Natural killer cell (primary cell): ENCODE measurements at places on chromosomes 7 and 10. TPM values are rescaled to one million over a fixed set of nuclear protein-coding genes. Genes with fewer than 3 reads are reported as not detected.

DNA sequence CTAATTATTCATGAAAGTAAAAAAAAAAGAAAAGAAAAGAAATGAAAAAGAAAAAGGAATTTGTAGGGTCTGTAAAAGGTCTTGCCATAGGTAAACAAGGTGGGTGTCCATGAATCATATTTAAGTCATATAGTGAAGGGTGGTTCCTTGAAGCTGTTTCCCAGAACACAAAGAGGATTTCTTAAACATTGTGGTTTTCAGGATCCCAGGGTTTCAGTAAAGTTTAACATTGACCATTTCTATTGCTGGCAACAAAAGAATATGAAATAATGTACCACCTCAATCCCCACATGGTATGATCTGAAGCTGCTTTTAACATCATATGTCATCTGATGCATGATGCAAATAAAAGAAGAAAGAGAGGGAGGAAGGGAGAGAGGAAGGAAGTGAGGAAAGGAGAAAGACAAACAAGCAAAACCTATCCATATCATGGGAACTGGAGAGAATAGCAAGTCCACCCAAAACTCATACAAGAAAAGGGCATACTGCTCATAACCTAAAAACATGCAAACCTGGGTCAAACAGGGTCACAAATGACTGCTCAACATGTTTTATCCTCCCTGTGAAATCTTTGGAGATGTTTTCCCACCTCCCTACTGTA lies 663.5 kb downstream of the SORCS1 start:
- DNase-seq = no peak

GRCh38 chr7:65731562-65732035 lies 141.3 kb upstream of the VKORC1L1 start:
- peak; percentile 27 for DNase-seq

Gene RBM33
- total RNA-seq = 182 TPM

Gene ANKRD1
- total RNA-seq = not detected

Gene ABCC2
- total RNA-seq = 1.3 TPM

DNA sequence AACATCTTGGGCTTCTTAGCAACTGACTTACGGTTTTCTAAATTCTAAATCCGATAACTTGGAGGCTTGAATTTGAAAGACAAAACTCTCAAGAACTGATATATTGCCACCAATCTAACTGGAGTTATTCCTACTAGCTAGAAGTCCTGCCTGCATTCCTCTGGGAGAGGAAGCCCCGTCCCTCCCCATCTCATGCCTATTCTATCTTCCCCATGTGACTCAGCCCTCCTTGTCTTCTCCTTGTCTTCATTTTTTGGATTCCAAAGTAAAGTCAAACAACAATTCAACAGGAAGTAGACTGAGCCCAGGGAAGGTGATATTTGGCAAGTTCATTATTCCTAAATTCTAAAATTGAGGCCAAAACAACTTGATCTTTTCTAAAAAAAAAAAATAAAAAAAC lies 587.7 kb downstream of the KCNMA1 start:
- DNase-seq = no peak

DNA sequence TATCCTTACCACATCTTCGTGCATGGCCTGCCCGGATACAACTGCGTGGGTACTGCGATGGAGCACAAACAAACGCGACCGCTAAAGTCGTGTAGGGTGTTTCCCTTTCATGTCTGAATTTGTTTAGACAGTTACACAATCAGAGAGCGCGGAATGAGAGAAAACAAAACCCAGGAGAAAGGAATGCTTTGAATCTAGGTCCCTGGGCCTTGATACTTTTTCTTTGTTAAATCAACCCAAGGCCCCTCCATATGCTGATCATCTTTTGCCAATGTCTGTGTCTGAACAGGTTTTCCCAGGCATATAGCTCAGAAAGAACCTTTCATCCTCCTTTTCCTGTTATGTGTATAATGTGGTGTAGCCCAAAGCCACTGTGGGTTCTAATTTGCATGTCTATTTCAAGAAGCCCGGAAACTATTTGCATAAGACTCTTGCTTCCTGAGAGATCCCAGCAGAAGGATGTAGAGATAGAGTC lies 145.8 kb downstream of the FRMD4A start:
- peak; percentile 86 for DNase-seq

Gene LIPK
- total RNA-seq = not detected

DNA sequence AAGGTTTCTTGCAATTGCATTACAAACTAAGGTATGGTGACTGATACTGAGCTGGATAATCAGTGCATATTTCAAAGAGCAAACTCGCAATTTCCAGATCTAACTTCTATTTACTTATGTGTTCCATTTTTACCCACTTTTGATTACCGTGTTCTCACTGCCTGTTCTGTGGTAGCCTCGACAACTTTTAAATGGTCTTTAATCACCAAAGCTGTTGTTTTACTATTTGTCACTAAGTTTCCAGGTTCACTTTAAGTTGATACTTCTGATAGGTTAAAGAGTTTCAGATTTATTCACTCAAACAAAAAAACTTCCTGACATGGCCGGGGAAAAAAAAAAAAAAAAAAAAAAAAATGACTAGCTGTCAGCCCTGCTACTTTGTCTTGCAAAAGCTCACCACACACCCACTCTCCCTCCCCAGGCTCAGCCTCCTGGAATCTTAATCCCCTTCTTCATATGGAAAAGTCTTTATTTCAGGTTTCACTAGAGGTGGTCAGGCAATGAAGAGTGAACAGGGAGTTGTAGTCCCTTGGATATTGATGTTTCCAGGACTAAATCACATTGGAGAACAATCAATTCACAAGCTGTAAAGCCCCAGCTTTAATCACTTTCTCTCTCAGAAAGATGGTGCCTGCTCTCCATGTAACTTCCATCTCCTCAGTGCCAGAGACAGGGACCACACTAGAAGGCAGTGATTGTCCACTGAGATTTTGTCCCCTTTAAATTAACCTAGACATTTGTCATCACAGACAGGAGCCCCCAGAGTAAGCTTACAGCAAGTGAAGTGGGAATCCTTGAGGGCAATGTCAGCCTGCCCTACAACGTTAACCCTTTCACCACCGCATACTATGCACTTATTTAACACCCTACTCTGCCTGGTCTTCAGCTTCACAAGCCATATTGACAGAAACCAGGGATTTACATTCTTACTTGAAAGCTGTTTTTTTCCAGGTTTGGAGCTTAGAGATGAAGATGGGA lies 749.1 kb upstream of the SORCS1 start:
- DNase-seq = no peak

Gene FXYD4
- total RNA-seq = not detected

DNA sequence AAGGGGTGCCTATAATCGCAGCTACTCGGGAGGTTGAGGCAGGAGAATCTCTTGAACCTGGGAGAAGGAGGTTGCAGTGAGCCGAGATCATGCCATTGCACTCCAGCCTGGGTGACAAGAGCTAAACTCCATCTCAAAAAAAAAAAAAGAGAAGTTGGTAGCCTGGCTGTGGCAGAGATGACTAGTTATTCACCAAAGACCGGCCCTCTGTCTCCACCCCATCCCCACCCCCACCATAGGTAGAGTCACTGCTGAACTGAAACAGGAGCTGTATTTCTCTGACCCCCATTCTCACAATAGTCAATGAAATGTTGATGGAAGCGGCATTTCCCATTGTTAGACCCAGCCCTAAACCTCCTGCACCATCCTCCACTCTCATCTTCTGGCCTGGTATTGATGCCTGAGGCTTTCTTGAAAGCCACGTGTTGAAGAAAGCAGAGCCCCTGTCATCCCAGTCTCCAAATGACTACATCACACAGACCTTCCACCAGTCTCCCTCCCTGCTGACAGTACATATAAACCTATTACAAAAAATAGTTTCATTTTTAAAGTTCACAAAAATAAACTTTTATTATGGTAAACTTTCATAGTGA lies 9.4 kb upstream of the PIK3CG start:
- no peak for DNase-seq

Gene GRID1
- total RNA-seq = not detected

Gene OR9A2
- not detected for total RNA-seq

- no peak for DNase-seq
Observed at GRCh38 chr10:71708897-71709882, 10.4 kb downstream of the C10orf105 start.

- DNase-seq = no peak
Observed at GRCh38 chr7:122893486-122893885, 7.2 kb upstream of the CADPS2 start.

GRCh38 chr10:45408421-45409319 lies 34.7 kb downstream of the ALOX5 start:
- DNase-seq = no peak

GRCh38 chr7:28687537-28687936 lies 270.6 kb downstream of the TRIL start:
- no peak for DNase-seq

DNA sequence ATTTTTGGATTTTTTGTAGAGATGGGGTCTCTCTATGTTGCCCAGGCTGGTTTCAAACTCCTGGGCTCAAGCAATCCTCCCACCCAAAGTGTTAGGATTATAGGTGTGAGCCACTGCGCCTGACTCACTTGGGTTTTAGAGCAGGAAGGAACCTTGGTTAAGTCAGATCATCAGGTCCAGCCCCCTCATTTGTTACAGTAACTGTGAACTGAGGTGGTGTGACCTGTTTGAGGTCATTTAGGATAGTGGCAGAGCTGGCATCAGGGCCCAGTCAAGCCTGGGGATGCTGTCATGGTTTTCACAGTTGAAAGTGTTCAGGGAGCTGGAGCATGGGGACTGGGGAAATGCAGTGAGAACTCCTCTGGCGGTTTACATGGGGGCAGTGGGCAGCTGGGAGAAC lies 159.6 kb downstream of the TAX1BP1 start:
- DNase-seq = peak; percentile 46

DNA sequence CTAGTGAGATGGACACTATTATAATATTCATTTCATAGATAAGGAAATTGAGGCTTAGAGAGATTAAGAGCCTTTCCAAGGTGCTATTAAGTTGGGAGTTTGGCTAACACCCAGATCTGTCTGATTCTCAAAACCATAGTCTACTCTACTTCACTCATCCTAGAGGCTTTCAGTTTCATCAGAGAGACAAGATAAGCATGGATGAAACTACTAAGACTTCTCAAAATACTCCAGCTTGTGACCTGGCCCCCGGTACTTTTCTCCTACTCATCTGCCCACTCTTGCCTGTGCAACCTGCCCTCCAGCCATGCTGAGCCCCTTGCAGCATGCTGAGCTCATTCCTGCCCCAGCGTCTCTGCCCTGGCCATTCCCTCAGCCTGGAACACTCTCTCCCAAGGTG lies 12.2 kb upstream of the SLC35B4 start:
- DNase-seq = no peak
